ENCODE measurements at places on chromosomes 1 and 21. TPM values are rescaled to one million over a fixed set of nuclear protein-coding genes. Genes with fewer than 3 reads are reported as not detected.

DNA sequence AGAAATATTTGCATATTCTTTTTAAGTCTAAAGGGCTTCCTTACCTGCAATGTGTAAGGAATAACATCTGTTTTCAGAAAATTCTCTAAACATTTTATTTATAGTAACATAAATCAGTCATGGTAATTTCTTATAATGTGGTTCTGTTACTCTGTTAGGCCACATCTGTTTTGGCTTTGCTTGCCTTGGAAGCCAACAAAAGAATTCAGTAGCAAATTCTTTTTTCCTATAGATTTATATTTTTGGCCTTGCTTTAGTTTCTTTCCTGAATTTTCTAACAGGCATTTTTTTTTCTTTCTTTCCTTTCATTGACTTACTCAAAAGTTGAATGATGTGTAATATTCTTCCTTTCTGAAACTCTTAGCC, 72.2 kb downstream of the OSBPL9 start:
- DNase-seq: no peak

The LIPI gene
- total RNA-seq: not detected

GRCh38 chr1:168509875-168510791, 33.7 kb downstream of the XCL2 start:
- DNase-seq: no peak

DNA sequence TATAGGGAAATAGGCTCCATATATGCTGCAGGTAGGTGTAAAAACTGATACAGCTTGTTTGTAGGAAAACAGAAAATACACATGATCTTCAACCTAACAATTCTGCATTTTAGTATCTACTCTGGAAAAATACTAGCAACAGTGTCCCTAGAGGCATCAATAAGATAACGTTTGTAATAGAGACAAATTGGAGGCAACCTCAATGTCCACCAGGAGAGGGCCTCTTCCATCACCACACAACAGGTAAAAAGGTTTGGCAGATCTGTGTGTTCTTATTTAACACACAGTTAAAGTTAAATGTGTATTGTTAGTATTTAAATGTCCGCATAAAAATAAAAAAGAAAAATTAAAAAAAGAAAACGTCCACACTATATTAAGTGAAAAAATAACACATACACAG, 5.4 kb downstream of the EIF2D start:
- no peak for DNase-seq

DNA sequence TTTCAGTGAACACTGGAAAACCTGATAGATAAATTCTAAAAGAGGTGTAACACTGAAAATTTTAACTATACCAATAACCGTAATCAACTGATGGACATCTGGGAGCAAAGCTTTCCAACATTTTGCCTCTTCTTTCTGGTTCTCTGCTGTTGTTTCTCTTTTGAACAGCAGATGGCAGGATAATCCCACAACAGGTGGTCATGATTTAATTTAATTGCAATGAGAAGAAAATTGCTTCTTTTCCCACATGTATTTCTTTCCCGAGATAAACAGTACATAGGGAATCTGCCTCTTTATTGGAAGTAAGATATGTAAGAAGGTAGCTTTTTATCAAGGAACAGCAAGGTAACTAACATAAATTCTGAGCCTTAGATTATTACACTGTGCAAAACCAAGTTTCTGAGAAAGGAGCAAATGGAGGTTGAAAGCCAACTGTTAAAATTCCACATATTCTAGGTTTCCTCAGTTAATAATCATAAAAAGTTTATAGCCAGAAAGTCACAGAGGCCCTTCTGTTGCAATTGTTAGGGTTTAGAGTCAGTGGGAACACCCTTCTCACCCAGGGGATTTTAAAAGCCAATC, 72.9 kb downstream of the RPS6KA1 start:
- DNase-seq: no peak

The PADI2 gene
- 18.4 TPM for total RNA-seq

DNA sequence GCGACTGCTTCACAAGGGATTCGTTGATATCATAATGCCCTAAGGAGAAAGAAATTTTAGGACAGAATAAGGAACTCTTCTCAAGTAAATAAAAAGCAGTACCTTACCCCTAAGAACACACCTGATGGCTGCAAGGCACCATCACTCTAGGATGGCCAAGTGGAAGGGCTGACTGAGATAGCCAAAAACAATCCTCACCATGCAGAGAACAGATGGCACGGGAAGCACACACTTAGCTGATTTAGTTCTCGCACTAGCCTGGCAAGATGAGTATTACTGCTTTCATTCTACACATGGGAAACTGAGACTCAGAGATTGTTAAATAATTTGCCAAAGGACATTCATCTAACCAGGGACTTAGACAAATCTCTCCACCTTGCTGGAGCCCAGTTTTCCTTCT, 43.8 kb downstream of the STPG1 start:
- DNase-seq: no peak

GRCh38 chr1:244273845-244274619, 177.7 kb downstream of the ADSS2 start:
- no peak for DNase-seq

The CD1D gene
- 4.6 TPM for total RNA-seq
